ENCODE measurements at places on chromosomes 16 and 17.

DNA sequence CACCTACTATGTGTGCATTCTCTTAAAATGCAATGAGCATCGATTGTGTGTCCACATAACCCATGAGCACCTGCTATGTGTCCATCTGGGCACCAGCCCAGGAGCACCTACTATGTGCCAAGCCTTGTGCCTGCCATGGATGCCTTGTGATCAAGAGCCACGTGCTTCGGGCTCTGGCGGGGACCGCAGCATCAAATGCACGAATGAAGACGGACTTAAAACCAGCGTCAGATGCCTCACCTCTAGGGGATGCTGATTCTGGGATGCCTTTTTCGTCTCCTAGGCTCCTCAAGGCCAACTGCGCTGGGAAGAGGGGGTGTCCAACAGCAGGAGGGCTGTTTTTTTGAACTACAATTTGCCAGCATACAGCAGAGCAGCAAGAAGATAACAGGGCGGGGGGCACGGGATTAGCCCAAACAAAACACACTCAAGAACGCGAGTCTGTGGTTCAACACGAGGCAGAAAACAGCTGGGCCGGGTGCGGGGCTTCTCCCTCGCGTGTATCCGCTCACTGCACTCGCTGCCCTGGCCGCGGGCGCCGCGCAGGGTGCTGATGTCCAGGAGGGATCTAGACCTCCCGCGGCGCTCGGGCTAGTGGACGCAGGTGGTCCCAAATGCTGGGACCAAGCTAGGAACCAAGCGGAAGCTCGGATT is 1.2 kb upstream of the GLIS2 start:
- DNase-seq, result no peak

GRCh38 chr16:21708533-21709115 is 44.9 kb downstream of the OTOA start:
- DNase-seq, result peak; percentile 89

DNA sequence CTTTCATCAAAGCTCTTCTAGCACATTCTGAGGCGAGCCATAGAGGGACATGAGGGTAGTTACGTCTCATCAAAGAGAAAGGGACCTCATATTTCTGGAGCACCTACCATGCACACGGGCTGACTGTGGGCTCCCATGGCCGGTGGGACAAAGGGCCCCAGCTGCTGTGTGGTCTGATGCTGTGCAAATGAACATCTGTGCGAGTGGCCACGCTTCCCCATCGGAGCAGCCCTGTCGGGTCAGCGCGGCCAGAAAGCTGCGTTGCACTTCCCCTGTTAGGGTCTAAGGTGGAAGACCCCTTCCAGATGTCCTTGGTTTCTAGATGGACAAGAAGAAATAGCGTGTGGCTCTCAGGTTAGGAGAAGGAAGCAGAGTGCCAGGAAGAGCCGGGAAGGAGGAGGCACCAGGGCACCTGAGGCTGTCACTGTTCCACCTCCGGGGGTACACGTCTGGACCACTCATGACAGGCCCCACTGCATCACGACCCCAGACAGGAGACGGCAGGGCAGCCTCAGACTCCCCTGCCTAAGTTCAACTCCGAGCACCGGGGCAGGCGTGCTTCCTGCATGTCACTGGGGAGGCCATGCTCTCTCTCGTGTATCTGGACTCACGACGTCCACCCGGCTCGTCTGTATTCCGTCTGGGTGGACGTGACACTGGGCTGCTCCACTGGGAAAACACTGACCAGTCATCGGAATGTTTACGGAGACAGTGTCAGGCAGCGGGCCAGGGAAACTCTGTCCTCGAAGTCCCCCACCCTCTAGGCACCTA is 8.5 kb upstream of the BAIAP2 start:
- no peak for DNase-seq

- DNase-seq, result no peak
These were observed 368.5 kb upstream of the XYLT1 start for GRCh38 chr16:17839272-17839671.

DNA sequence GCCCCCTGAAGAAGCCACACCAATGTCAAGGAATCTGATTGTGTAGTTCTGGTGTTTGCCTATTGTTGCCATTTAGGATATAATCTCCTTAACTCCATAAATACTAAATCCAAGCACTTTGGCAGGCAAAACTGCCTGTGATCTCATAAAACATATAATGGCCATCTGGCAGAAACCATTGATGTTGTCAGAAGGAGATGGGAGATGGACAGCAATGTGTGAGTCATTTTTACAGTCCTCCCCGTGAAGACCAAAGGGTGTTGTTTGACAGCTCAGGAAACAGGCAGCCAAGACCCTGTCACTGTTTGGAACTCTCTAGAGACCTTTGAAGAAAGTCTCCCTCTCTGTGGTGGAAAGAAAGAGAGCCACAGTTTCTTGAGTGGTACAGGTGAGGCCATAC is 454.1 kb downstream of the HS3ST3B1 start:
- DNase-seq, result no peak

GRCh38 chr17:29010586-29010985 is 4.8 kb upstream of the SEZ6 start:
- DNase-seq, result no peak

- no peak for DNase-seq
These were observed 65.6 kb downstream of the SEC14L1 start for GRCh38 chr17:77206158-77206956.

- DNase-seq, result no peak
These were observed 21.9 kb upstream of the DLX4 start for GRCh38 chr17:49946964-49947584.

- no peak for DNase-seq
These were observed 65.8 kb upstream of the NACA2 start for GRCh38 chr17:61656721-61657217.

DNA sequence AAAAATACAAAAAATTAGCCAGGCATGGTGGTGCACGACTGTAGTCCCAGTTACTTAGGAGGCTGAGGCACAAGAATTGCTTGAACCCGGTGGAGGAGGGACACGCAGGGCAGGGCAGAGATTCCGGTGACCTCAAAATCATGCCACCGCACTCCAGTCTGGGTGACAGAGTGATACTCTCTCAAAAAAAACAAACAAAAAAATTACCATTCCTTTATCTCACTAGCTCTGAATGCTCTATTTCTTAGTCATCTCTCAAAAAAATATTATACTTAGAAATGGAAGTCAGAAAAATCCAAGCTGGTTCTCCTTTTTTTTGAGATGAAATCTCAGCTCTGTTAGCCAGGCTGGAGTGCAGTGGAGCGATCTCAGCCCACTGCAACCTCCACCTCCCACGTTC is 40.8 kb downstream of the SPOP start:
- no peak for DNase-seq

DNA sequence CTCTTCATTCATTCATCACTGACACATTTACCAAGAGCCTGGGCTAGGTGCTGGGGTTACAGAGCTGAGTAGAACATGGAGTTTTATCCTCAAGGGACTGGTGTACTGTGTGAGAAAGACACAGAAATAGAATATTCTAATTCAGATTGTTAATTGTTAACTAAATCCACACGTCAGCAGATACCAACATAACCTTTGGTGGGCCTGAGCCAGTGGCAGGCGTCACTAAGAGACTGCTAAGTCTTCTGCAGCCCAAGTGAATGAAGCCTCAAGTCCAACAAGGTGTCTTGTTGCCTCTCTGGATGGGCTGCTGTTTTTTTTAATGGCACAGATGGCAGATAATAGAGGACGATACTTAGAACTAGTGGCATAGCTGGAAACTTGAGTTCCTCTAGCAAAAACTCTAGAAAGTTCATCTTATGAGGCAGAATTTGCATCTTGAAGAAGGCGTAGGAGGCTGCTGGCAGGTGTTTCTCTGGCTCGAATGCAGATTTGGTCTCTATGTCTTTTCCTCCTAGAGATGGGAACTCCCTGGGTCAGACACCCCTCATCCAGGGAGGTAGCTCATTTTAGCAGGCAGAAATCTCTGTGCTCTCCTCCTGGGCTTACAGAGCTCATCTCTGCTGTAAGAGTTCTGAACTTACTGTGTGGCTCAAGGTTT is 179.5 kb downstream of the NTN1 start:
- DNase-seq, result no peak

DNA sequence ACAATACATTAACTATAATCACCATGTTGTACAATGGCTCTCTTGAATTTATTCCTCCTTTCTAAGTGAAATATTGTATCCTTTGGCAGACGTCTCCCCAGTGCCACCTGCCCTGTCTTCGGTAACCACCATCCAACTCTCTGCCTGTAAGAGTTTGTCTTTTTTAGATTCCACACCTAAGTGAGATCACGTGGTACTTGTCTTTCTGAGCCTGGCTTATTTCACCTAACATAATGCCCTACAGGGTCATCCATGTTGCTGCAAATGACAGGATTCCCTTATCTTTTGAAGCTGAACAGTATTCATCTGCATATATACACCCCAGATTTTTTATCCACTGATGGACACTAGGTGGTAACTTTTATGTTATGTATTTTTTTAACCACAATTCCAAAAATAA is 24.2 kb downstream of the ORC6 start:
- no peak for DNase-seq

- no peak for DNase-seq
These were observed 23.6 kb downstream of the RAB11FIP4 start for GRCh38 chr17:31415004-31415454.

- DNase-seq, result peak; percentile 93
These were observed 25.5 kb upstream of the ALKBH5 start for GRCh38 chr17:18158022-18158600.

GRCh38 chr16:76756951-76757350 is 434.0 kb upstream of the MON1B start:
- no peak for DNase-seq

- no peak for DNase-seq
These were observed 13.2 kb downstream of the RAB40B start for GRCh38 chr17:82685291-82685690.

GRCh38 chr17:27218719-27219488 is 75.0 kb upstream of the WSB1 start:
- DNase-seq, result no peak

DNA sequence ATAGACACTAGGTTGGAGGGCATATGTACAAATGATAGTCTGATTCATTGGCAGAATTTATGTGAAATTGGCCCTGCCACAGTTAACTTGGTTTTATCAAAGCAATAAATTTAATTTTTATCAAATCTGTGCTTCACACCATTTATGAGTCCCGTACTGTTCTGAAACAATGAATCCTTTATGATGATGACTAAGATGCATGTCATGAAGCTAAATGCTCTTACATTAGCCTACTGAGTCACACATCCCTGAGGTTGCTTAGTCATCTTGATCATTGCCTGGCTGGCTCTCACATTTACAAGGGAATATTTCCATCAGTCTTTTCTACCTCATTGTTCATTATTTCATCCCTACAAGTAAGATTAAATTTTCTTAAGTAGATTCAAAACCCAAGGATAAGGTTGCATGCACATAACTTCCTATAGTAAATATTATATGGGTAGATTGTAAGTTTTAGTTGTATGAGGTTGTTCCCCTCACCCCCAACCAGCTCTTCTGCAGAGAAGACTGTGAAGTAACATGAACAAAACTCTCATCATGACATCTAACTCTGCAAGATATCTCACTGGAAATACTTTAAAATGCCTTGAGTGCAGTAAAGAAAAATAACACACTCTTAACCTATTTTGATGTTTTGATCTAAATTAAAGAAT is 170.7 kb downstream of the CYB561 start:
- no peak for DNase-seq

Data from stimulated activated CD8-positive, alpha-beta memory T cell treated with anti-CD3 and anti-CD28 coated beads, Interleukin-4, amount 100 ng/mL, for 4 hours (primary cell).